Naive thymus-derived CD4-positive, alpha-beta T cell (primary cell): ENCODE measurements at places on chromosomes 2 and 18.

GRCh38 chr2:144460727-144461307, 59.1 kb downstream of the ZEB2 start:
- DNase-seq, result no peak

- no peak for DNase-seq
Observed at GRCh38 chr18:22694954-22695353, 238.2 kb upstream of the RBBP8 start.

GRCh38 chr18:55503167-55503820, 84.7 kb downstream of the TCF4 start:
- DNase-seq, result no peak

- DNase-seq, result no peak
Observed at GRCh38 chr18:1483385-1483784, 578.7 kb downstream of the ADCYAP1 start.

DNA sequence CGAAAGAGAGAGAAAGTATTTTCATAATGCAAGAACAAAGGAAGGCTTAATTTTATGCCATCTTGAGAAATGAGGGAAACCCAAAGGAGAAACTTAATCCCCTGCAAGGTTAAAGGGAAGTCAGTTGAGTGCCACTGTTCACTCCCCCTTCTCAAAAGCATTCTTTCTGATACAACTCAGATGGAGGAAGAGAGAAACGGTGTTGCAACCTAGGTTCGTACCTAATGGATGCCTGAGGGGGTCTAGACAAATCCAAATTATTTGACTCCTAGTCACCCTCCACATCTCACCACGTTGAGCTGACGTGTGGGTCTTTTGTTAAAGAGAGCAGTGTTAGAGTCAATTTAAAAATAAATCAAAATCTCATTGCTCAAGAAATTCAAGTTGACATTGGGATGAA, 52.6 kb upstream of the UNC80 start:
- no peak for DNase-seq

DNA sequence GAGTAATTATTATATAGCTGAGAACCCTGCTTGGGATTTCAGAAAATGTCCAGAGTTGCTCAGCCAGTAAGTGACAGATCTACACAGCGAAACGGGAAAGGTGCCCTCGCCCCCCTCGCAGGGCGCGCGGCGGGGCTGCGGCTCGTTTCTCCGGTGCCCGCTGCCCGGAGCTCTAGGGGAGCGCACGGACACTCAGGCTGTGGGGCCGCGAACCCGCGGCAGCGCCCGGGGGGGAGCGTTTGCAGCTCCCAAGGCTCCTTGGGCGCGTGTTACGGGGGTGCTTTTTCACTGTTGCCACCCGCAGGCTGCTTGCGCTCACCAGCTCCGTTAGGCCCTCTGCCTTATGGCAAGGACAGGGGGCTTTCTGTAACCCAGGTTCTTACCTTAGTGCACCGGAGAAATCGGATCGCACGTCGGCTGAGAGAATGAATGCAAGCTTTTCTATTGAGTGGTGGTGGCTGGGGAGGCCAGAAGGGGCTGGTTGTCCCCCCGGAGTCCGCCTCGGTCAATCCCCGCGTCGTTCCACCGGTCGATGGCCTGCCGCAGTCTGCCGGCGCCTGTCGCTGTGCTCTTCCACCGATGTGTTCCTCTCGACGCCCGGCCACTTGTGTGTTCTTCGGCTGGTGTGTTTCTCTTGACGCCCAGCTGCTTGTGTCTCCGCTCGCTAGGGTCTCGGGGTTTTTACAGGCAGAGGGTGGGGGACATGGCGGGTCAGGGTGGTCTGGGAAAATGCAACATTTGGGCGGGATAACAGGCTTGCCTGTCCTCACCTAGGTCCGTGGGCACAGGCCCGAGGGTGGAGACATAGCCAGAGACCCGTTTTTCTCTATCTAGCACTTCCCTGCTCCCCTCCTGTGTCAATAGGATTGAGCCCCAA, 758.8 kb upstream of the DDX18 start:
- DNase-seq, result no peak

GRCh38 chr18:45658756-45659155, 43.5 kb downstream of the SLC14A2 start:
- no peak for DNase-seq

- no peak for DNase-seq
Observed at GRCh38 chr2:63678551-63678950, 89.8 kb downstream of the MDH1 start.

DNA sequence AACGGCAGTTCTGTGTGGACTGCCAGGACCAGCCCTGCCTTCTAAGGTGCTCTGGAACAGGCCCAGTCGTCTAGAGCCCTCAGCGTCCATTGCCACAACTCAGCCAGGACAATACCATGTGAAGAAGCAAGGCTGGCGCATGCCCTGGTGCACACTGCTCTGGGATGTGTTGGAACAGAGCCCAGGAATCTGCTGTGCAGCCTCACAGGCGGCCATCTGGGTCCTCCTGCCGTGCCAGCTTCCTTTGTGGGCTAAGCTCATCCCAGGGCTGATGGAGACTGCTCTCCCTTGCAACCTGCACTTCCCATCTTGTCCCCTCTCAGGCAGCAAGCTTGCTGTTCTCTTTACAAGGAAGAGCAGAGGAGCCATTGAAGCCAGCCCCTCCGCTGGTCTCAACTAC, 246.4 kb upstream of the PXDN start:
- no peak for DNase-seq

DNA sequence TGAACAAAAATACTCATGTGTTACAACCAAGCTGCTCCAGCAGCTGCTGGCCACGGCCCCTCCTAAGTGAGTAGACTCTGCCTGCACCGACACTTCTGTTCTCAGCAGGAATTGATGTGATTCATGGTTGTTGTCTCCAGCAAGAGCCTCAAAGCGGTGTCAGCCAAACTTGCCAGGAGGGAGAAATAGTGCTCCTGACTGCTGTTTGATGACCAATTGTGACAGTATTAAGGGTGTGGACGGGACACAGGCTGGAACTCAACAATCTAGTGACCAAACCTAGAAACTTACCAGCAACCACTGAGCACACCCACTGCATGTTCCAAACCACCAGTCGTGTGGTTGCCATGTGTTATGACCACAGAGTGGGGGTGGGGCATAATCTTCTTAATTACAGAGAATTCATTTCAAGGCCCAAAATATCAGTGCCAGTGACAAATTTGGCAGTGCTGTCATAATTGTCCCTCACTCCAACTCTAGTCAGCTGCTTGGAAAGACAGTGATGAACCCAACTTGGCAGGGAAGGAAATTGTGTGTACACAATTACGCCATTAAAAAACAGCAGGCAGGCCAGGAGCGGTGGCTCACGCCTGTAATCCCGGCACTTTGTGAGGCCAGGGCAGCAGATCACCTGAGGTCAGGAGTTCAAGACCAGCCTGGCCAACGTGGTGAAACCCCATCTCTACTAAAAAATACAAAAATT, 30.4 kb downstream of the FBLN7 start:
- DNase-seq, result no peak

DNA sequence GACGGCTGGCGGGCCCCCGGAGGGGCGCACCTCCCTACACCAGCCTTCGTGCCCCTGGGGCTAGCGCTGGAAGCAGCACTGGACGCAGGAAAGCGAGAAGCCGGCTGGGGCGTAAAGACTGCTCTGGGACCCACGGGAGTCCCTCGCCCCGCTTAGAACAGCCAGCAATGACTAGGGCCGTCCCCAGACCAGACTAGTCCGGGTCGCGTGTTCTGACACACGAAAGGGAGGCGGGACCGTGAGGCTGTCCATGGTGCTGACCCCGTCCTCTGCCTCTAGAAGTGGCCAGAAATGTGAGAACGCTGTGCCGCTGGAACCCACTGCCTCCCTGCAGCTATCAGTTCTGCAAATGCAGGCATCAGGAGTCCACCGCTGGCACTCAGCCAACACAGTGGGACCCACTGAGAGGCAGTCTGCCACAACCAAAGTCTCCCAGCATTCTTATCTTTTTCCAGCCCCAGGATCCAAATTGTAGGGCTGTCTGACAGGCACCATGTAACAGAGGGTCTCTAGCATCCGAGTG, at the start of gene UCN:
Gene UCN, minus strand, starts transcription at position 87 of the 523 bp plus-strand sequence. CDS start 550 bp downstream, outside the sequence.
- DNase-seq, result no peak

DNA sequence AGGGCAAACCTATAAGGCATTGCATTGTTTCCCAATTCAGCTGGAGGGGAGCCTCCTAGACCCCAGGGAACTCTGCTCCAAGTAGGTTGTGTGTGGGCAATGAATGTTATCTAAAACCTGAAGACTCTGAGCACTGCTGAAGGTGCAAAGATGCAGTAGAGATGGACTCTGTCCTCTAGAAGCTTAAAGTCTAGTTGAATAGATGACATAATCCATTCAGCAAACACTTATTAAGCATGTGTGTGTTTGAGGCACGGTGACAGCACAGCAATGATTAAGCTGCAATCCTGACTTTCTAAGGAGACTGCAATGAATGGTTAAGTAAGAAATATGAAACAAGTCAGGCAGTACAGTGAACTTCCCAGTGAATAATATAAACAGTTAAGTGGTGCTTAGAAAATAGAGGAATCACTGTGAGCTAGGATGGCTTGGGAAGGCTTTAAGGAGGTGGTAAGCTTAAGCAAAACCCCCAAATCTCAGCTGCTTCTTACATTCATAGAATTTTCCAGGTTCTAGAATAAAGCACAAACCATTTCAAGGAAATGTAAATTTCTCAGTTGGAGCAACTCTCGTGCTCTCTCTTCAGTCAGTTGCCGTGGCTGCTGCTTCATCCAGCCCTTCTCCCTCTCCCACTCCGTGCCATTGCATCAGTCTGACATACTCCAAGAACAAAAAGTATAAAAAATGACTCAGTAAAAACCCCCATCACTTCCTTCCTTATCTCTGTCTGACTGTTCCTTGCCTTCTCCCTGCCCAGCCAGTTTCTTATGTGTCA, 19.1 kb downstream of the MXD1 start:
- DNase-seq, result no peak

DNA sequence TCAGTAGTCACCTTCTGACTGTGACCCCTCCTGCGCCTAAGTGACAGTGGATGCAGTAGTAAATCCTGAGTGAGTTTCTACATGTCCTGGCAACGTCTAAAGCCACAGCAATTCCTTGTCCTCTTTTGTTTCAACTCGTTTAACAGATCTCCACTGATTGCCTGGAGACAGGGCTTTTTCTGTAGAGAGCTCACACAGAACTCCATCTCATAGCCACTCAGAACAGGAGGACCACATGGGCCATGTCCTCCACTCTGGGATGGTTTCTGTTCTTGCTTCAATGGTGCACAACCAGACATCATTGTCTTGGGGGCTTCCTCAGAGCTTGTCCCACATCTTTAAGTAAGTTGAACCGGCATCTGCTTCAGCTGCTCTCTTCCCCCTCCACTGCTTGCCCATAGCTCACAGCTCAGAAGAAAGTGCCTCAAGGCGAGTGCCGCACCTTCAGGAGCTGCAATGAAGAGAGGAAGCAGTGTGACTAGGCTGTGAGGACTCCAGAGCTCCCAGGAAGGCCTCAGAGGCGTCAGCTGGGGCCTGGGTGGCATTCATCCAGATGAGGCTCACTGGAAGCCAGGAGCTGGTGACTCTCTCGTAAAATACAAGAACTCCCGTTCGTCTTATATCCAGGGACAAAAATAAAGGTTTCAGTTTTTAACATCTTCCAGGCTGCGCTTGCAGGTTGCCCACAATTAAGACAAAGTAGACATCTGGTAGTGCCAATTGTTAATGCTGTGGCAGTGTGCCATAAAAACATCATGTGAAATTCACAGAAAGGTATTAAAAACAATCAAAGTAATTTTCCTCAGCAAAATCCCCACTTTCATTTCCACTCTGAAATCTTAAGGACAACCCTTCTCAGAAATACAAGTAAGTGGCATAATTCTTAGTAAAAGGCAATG, 37.3 kb downstream of the ST3GAL5 start:
- no peak for DNase-seq

GRCh38 chr2:189427872-189428271, 13.4 kb upstream of the WDR75 start:
- DNase-seq, result no peak

- no peak for DNase-seq
Observed at GRCh38 chr18:13893418-13893760, 21.9 kb downstream of the MC2R start.

DNA sequence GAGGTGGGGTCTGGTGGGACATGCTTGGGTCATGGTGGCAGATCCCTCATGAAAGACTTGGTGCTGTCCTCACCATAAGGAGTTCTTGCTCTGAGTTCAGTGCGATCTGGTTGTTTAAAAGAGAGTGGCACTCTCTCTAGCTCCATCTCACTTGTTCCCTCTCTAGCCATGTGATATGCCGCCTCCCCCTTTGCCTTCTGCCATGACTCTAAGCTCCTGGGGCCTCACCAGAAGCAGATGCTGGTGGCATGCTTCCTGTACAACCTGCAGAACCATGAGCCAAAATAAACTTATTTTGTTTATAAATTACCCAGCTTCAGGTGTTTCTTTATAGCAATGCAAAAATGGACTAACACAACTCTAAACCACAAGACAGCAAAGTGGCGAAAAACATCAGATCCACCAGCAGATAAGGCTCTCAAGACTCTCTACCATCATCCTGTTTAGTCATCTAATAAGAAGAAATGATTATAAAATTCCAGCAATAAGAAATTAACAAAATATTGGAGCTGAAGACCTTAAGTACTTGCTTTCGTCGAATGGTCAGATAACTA, 75.5 kb downstream of the OLA1 start:
- no peak for DNase-seq

GRCh38 chr2:83015900-83016299, 1443.2 kb downstream of the SUCLG1 start:
- no peak for DNase-seq

DNA sequence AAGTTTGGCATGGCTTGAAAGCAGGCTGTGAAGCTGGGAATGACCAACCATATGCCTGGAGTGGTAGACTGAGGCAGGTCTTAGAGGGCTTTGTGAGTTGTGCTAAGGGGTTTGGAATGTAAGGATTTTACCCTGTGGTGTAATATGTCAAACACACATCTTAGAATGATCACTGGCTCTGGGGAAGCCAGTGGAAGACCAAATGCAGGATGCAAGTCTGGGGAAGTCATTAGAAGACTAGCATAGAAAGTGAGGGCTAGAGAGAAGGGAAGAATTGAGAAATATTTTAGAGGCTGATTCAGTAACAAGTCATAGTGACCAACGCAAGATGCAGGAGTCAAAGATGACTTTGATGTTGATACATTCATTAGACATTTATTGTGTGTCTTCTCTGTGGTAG, 3.5 kb upstream of the FHOD3 start:
- no peak for DNase-seq

DNA sequence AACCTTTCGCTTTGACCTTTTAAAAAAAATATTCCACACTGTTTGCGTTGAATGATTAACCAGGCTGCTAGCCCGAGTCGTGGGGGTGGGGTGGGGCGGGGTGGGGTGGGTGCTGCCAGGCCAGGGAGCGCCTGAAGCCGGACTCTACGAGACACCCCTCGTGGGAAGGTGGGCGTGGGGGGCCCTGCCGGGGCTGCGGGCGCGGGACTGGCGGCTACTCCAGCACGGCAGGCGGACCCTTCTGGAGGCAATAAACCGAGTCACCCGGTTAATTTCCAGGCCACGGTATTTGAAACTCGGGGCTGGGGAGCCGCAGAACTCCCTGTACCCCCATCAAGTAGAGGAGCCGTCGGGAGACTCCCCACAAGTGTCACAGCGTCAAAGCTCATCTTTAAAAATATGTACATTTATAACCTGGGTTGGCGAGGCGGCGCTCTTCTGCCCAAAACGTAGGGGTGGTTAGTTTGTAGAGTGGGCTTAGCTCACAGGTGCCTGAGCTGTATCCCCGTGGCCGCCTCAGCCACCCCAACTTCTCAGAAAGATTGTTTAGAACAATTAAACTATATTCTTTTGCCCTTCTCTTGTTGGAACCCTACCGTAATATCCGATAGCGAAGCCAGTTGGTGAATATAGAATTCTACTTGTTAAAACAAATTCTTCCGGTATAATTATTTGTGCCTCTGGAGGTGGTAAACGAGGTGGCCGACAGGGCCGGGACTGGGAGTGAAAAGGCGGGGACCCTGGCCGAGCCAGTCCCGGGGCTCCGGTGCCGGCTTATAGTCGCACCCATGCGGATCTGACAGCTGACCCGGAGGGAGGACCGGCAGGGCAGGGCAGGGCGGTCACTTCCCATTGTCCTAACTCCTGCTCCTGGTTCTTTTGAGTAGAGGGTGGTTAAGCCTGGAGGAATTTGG, 1.4 kb downstream of the B3GNT2 start:
- DNase-seq, result peak; percentile 25
